ENCODE measurements at places on chromosomes 4 and X. TPM values are rescaled to one million over a fixed set of nuclear protein-coding genes. Genes with fewer than 3 reads are reported as not detected.

The CRMP1 gene
- total RNA-seq: not detected

The KLF8 gene
- total RNA-seq: 2.1 TPM

The ANK2 gene
- total RNA-seq: not detected

The TRMT10A gene
- total RNA-seq: 5.2 TPM

The S100G gene
- not detected for total RNA-seq

The ARHGAP4 gene
- total RNA-seq: 324 TPM

The TMSB15C gene
- total RNA-seq: 5.3 TPM

The DCAF8L2 gene
- total RNA-seq: not detected

The SPRY1 gene
- total RNA-seq: 8.1 TPM

The RS1 gene
- not detected for total RNA-seq

The BMX gene
- total RNA-seq: not detected

The C1QTNF7 gene
- total RNA-seq: not detected

The NUP62CL gene
- total RNA-seq: 3.7 TPM

The ZAR1 gene
- total RNA-seq: not detected

The NHSL2 gene
- total RNA-seq: 0.52 TPM

The POU4F2 gene
- not detected for total RNA-seq

The AFM gene
- total RNA-seq: not detected

The SMR3B gene
- not detected for total RNA-seq

The FOXR2 gene
- total RNA-seq: not detected

The MAGEA1 gene
- not detected for total RNA-seq

The RAB41 gene
- not detected for total RNA-seq

The MXRA5 gene
- total RNA-seq: not detected

The YIPF6 gene
- 13.3 TPM for total RNA-seq

The SLC38A5 gene
- total RNA-seq: 17.0 TPM

The RIPPLY1 gene
- not detected for total RNA-seq

The PIN4 gene
- 11.1 TPM for total RNA-seq

The SSX1 gene
- not detected for total RNA-seq

The CENPVL2 gene
- not detected for total RNA-seq

The MAGEE2 gene
- not detected for total RNA-seq

The SEPTIN11 gene
- 56.7 TPM for total RNA-seq

The MAGEC3 gene
- not detected for total RNA-seq

The RELL1 gene
- total RNA-seq: 27.9 TPM

The HGFAC gene
- total RNA-seq: not detected

The ANXA3 gene
- not detected for total RNA-seq

The CXCL1 gene
- not detected for total RNA-seq

The DSPP gene
- not detected for total RNA-seq

The LNX1 gene
- not detected for total RNA-seq

The GPR34 gene
- 0.52 TPM for total RNA-seq

The CABS1 gene
- total RNA-seq: not detected

The KLHL13 gene
- 1.1 TPM for total RNA-seq

The GCNA gene
- 12.1 TPM for total RNA-seq

The TCEAL7 gene
- total RNA-seq: not detected

The NUDT11 gene
- 2.0 TPM for total RNA-seq

The SMARCA1 gene
- total RNA-seq: 1.3 TPM

The ENOX2 gene
- 13.1 TPM for total RNA-seq

Data from naive thymus-derived CD8-positive, alpha-beta T cell (primary cell).